ENCODE measurements at places on chromosomes 5 and 9.

- no peak for DNase-seq
These were observed 1.8 kb upstream of the PAXX start for GRCh38 chr9:136990242-136990911.

GRCh38 chr5:179623906-179624741 lies 653 bp upstream of the HNRNPH1 start:
- no peak for DNase-seq

DNA sequence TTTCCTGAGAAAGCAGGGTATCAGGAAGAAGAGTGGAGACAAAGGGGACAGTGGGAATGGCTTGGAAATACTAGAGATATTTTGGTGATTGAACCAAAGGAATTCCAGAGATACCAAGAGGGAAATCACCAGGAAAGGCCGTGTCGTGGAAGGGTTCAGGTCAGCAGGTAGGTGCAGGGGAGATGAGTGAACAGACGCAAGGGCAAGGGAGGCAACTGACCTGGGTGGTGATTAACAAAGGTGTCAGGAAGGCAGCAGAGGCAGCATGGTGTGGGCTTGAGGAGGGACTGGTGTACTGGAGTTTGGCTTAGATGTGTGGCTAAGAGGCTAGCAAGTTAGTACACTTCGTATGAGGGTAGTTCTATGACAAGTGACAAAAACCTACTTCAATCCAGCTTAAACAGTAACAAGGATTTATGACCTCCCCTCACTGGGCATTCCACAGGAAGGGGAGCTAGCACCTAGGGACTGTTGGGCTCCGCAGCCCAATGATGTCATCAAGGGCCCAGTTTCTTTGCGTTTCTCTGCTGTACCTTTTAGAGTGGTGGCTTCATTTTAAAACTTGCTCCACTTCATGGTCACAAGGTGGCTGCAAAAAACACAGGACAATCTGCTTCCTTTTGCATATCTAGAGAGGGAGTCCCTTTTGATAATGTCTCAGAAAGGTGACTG lies 37.0 kb downstream of the INIP start:
- DNase-seq, result no peak

GRCh38 chr5:96114736-96115135 lies 153.1 kb upstream of the ELL2 start:
- no peak for DNase-seq

DNA sequence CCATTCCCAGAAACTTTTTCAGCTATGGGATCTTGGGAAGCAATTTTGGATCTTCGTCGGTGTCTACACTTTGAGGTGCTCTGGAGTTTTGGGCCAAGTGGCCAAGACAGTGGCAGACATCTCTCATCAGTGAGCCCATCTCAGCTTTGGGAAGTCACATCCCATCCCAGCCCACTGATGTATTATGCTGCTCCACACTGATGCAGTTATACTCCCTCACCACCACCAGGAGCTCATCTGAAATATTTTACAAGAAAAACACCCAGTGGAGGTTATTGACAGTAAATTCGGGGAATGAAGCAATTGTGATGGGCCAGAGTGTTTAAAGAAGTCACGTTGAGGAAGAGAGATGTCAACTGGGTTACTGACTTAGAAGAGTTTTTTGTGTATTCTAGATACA lies 378.0 kb downstream of the KDM4C start:
- DNase-seq, result no peak

- DNase-seq, result no peak
These were observed 28.1 kb downstream of the KCNMB1 start for GRCh38 chr5:170361116-170361515.

DNA sequence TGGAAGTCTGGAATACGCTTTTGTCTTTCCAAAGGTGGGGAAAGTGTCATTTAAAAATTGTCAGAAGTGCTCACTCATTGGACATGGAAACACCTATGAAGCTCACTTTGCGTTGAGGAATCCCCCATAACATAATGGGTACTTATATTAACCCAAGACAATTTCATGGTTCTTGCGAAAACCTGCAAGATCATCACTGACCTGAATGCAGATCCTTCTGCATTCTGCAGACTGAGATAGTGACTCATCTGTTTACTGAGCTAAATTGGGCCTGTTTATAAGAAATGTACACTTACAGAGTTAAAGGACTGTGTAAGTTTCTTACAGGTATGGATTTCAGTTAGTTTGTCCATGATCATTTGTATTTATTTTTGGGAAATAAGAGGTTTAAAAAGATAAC lies 153.0 kb downstream of the HMHB1 start:
- no peak for DNase-seq

DNA sequence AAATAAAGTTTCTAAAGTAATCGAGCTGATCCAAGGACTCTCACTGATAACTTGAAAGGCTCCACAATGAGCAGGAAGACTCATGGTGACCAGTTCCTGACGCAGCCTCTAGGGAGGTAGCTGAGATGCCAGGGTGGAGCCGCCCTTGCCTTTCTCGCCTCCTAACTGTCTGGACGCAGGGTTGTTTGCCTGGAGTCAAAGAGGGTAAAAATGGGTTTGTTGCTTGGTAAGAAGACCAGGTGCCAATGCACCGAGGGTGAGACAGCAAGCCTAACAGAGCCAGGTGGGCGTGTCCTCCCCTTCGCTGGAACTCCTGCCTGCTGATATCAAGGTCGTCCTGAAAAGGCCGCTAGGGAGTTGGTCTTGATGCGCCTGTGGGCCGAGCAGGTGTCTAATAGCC lies 48.6 kb upstream of the FCN1 start:
- no peak for DNase-seq

DNA sequence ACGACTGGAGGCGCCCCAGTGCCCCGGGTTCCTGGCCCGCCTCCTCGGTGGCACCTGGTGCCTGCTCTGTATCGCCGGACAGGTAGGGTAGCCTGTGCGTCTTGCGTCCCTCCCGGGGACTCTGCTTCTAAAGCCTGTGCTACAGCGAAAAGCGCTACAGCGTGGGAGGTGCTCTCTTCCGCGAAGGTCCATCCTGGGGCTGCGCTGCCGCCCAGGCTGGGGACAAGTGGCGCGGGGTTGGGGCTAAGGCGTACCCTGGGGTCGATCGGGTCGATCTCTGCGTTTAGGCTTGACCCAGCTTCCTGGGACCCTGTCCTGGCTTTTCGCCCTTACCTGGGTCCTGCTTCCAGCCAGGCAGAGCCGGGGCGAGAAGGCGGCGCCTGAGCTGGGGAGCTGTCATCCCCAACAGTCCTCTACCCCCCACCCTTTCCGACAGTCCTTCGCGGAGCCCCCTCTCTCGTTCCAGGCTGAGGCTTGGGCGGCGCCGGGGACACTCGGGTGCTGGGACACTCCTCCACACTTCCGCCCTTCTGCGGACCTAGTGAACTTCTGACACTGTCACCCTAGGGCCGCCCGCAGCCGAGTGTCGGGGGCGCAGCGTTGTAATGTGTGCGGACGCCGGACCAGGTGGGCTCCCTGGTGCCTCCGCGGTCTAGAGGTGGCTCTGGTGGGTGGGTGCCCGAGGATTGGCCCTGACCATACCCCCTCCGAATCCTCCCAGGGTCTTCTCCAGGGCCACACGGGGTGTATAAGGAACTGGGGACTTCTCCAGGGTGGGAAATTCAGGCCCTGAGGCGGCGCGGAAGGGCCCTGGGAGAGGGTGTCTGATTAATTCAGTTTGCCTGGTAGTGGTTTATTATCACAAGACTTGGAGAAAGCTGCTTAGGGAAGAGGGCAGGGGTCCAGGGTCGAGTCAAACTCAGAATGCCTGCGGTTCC lies 328.2 kb downstream of the SH3GL2 start:
- DNase-seq, result no peak
